Activated naive CD4-positive, alpha-beta T cell (primary cell): ENCODE measurements at places on chromosomes 7 and 10.

DNA sequence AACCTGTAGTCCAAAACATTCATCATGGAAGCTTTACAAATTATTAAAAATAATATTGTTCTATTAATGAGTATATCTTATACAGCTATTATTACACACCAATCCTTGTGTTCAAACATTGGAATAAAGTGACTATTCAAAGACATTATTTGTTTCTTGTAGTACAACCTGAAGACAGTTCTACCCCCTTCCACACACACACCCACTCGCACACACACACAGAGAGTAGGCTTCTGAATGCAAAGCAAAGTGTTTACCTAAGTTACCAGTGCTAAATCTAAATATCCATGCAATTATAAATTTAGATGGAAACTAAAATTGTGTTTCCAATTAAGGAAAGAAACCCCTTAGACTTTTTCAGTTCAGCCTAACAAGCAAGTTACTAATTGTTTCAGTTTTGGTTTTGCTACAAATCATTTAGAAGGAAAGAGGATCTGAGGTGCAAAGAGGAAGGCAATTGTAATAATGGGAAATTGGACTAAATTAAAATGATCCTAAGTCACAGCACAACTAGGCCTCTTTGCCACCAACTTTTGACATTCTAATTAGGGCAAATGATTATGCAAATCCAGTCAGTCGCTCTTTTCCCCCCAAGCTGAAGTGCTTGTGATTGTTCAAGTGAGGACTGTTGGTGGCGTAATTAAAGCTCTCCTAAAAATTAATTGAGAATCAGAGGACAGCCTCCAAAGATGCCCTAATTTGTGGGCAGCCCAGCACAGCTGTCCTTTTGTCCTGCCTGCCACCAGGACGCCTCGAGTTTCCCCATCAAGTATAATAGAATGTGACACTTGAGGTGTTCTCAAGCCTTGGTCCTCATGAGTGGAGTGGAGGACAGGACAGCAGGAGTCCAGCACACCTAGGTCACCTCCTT, 19.9 kb upstream of the ATOH7 start:
- DNase-seq: no peak

- no peak for DNase-seq
These were observed 710.2 kb upstream of the POM121L12 start for GRCh38 chr7:52325237-52325636.

GRCh38 chr10:52217531-52217930, 96.5 kb upstream of the DKK1 start:
- no peak for DNase-seq

DNA sequence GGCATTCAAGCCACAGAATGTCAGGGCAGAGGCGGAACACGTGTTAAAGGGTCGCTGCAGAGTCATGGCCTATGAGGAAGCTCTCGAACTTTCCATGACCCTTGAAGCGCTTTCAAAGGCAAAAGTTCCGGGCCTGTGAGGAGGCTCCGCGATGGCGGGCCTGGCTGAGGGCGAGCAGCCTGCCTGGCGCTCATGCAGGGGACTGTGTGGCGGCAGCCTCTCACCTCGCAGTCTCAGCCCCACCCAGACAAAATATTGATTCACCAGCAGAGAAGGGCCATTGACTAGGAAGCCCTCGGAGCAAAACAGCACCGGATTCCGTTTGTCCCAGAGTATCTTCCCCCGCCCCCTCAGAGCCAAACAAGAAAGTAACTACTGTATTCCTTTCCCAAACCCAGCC, 12.8 kb upstream of the CNNM1 start:
- no peak for DNase-seq

GRCh38 chr10:98748298-98748697, 301.6 kb upstream of the HPS1 start:
- DNase-seq: no peak

GRCh38 chr7:114930107-114930661, 8.3 kb downstream of the MDFIC start:
- DNase-seq: no peak

- DNase-seq: no peak
These were observed 528.0 kb downstream of the NRG3 start for GRCh38 chr10:82402906-82403401.

GRCh38 chr10:69692891-69693290, 62.8 kb downstream of the FAM241B start:
- no peak for DNase-seq

GRCh38 chr7:134757938-134758337, 21.5 kb upstream of the CALD1 start:
- no peak for DNase-seq

GRCh38 chr10:79422178-79422892, 23.1 kb downstream of the ZCCHC24 start:
- no peak for DNase-seq

DNA sequence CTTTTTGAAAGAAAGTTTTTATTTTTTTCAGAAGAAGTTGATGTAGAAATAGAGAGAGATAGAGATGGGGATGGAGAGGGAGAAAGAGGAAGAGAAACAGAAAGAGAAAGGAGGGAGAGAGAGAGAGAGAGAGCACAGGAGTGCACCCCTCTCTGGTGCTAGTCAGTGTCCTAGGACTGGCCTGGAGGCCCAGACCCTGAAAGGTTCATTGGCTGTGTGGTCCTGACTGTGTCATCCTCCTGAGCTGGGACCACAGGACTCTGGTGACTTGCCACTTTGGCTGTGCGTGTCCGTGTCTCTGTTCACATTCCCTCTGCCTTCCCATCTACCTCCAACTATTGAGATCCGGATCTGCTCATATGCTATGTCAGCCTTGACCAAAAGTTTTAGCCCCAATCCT, 62.1 kb upstream of the SHH start:
- DNase-seq: no peak

DNA sequence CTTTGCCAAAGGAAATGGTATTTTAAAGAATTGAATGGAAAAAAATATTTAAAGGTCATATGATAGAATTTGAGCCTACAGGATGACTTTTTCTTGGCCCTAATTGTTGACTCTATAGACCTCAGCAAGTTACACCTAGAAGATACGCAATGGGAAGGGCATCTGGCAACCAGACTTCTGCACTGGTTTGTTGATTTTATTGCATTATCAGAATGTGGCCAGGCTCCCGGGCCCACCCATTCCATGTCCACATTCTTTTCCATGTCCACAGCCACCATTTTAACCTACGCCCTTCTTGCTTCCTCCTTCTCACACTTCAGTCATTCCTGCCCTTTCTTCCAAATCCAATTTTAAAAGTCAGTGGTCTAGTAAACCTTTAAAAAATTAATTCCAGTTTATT, 738.4 kb downstream of the SUGCT start:
- no peak for DNase-seq

DNA sequence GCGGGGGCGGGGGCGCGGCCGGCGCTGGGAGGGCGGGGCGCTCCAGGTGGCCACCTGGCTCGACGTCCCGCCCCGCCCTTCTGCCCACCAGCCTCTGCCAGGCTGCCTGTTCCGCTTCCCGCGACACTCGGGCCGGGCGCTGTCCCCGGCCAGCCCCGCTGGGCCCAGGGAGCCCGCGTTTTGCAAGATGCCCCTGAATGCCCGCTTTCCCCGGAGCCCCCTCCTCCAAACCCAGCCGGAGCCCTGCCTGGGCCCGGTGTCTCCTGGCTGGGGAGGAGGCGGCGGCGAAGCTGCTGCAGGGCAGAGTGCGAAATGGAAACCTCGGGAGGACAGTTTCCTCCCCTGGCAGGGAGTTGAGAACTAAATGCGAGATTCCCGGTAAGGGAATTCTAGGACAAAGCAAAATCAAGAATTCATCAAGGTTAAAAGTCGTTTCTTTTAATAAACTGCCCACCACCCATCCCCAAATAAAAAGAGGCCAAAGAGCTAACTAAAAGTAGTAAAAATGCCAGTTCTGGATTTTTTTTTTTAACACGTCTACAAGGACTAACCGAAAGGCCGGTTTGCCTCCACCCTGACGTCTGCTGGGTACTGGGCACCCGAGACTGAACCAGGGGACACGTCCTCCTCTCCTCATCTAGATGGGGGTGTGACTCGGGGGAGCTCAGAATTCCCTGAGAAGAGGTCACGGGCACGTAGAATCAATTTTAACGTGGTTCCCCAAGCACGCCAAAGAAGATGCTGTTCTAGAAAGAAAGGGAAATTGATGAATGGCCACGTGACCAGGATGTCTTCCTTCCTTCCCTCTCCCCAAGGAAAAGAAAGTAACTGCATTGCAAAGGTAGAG, 200.4 kb upstream of the NFE2L3 start:
- DNase-seq: no peak

DNA sequence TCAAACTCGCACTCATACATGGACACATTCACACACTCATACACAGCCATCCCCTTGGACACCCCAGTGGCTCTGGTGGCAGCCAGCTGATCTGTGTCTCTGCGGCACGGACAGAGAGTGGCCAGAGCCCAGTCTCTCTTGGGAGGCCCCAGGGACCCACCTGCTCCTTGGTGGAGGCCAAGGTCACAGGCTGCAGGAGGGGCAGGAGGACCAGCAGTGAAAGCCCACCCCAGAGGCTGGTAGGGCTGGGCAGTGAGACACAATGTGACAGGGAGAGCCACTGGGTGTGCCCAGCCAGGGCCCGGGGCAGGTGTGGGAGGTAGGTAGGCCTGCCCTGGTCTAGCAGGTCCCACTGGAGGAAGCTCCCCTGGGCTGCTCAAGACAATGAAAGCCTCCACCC, 18.5 kb downstream of the SHH start:
- no peak for DNase-seq

DNA sequence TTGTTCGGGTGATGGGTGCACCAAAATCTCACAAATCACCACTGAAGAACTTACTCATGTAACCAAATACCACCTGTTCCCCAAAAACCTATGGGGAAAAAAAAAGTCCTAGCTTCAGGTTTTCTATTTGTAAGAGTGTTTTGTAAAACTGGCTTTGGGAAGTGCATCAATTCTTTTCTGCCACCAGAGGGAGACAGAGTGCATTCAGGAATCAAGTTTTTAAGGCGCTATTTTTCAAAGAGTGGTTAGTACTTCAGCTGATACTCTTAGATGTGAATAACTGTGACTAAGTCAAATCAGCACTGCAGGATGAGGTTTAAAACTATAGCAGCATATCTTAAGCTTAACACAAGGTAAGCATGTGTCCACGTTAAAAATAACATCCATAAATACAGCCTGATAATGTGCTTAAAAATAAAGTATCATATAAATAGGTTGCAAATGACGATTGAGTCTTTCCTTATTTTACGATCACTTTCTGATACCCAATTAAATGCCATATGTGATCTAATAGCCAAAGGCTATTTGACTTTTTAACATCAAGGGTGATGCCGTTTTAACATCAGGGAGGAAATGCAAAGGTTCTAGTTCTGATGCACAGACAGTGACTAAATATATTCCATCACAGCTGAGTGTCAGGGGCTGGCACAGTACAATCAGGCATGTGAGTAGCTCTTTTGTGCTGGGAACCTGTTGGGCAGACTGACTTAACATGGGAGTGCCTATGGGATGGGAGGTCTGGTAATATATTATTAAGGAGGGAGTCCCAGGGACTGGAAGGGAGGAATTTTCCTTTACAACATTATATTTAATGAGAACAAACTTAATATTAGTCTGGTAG, 10.6 kb upstream of the LYZL2 start:
- no peak for DNase-seq

DNA sequence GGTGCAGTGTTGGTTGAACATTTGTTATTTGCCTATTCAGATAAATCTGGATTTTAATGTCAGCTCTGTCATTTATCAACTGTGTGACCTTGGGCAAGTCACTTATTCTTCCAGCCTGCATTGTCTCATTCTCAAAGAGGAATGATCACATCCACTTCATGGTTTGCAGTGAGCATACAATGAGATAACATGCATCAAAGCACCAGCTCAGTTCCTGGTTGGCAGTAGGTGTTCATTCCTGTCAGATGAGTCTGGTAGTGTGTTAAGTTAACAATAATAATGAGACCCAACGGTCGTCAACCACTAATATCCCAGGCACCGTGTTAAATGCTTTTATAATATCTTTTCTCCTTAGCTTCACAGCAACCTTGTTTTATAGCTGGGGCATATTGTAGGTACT, 137.3 kb downstream of the SORCS3 start:
- DNase-seq: no peak

DNA sequence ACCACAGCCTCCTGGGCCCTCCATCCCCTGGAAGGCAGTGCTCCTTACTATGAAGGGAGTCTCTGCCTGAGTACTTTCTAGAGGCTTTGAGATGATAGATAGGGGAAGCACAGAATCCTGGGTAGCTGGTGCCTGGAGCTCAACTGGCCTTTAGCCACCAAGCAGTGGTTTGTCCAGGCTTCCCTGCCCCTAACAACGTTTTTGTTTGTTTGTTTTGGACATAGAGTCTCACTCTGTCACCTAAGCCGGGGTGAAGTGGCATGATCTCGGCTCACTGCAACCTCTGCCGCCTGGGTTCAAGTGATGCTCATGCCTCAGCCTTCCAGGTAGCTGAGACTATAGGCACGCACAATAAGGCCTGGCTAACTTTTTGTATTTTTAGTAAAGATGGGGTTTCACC, 289.4 kb downstream of the PLXNA4 start:
- no peak for DNase-seq

GRCh38 chr10:31194986-31195385, 124.0 kb upstream of the ZEB1 start:
- DNase-seq: no peak

DNA sequence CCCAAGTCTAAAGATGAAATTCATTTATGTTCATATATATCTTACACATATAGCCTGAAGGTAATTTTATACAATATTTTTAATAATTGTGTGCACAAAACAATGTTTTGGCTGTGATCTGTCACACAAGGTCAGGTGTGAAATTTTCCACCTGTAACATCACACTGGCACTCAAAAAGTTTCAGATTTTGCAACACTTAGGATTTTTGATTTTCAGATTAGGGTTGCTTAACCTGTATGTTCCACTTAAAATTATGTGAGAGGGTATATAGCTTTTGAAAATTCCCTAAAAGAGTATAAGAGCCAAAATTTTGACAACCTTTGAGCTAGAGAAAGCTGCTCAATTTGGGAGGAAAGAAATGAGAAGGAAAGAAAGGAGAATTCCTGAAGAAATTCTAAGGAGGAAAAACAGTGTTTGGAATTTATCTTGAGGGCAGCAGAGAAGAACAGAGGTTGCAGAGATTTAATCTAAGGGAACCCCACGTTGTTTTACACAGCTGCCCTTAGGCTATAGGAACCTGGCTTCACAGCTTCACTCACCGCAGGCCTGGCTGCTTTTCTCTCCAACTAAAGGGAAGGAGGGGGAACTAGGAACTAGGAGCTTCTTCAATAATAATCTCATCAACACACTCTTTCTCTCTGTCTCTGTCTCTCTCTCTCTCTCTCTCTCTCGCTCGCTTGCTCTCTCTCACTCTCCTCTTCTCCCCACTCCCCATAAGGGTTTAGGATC, 8.5 kb downstream of the VOPP1 start:
- DNase-seq: no peak

DNA sequence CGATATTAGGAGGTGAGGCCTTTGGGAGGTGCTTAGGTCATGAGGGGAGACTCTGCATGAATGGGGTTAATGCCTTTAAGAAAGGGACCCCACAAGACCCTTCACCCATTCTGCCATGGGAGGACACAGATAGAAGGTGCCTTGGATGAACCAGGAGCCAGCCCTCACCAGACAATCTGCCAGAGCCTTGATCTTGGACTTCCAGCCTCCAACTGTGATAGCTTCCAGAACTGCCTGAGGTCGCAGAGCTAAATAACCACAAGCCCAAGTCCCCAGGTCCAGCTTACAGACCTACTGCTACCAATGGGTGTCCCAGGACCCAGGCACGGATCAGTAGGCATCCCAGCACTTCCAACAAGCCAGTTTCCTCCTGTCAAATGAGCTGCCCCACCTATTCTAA, 37.5 kb downstream of the TNS3 start:
- DNase-seq: no peak
